Uterus (tissue), 4 donors: ENCODE measurements at places on chromosomes 13 and 19.

DNA sequence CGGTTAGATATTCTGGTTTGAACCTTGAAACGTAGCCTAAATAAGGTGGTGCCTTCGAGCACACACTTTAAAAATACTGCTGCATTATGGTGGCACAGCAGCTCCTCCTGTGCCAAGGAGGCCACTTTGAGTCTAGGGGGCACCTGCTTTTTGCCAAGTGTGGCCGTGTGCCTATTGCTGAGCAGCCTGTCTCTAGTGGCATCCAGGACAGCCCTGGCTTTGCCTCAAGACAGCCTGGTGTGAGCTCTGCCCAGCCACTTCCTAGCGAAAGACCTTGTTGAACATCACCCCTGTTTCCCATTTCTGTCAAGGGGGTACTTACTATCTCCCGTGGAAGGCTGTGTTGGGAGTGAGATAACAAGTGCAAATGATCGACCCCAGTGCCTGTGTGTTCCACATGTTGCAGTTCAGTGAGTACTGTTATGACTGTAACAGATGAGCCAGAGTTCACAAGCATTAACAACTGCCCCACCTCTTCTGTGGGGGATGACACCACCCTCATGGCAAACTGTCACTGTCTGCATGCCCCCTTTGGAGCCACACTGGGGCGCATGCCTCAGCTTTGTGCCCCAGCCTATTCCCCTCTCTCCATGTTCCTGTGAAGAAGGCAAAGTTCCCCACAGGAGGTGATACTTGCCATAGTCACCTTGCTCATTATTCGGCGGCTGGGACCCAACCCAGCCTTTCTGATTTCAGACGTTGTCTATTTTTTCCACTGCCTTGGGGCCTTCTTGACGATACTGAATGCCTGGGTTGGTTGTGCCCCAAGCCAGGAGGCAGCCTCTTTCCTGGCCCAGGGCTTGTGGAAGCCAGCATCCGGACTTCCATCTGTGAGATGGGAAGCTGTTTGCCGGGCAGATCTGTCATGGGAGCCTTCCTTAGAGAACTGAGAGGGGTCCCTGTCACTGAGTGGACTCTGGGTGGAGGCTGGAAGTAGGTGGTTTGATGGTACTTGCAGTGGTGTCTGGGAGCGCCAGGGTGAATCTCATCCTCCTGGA, 5.4 kb downstream of the GATAD2A start:
- DNase-seq = no peak

- DNase-seq = no peak
Observed at GRCh38 chr13:114142640-114143490, 10.4 kb upstream of the RASA3 start.

- no peak for DNase-seq
Observed at GRCh38 chr19:50293263-50294004, 35.7 kb downstream of the KCNC3 start.

DNA sequence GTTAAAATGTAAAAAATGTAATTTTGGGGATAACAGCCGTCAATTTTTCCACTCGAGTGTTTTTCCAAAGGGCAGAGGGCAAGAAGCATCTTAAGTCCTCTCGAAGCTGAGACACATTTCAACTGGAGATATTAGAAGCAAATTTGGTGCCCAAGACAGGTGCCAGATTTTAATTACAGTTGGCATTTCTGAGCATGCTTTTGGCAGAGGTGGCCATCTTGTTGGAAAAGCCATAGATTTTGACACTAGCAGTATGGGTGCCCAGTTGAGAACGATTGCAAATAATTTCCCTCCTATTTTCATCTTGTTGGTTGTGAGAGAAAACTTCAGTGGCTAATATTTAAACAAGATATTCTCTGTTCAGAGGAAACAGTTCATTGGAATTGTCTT, 146.3 kb downstream of the TM9SF2 start:
- no peak for DNase-seq

- no peak for DNase-seq
Observed at GRCh38 chr13:44952671-44953070, 36.6 kb downstream of the NUFIP1 start.

GRCh38 chr19:8835446-8835845, 3.3 kb downstream of the MBD3L1 start:
- DNase-seq = no peak

DNA sequence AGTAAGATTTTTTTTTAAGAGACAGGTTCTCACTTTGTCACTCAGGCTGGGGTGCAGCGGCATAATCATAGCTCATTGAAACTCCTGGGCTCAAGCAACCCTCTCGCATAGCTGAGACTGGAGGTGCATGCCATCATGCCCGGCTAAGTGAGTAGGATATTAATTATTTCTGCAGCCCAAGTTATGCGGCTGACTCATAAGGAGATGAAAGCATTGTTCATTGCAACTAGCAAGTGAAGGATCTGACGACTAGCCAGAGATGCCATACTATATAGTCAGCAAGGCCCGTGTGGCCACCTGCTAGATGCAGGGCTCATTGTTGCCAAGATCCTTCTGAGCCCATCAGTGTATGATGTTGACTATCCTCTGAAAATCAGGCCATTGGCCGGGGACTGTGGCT, 45.2 kb downstream of the ABCC4 start:
- DNase-seq = no peak

DNA sequence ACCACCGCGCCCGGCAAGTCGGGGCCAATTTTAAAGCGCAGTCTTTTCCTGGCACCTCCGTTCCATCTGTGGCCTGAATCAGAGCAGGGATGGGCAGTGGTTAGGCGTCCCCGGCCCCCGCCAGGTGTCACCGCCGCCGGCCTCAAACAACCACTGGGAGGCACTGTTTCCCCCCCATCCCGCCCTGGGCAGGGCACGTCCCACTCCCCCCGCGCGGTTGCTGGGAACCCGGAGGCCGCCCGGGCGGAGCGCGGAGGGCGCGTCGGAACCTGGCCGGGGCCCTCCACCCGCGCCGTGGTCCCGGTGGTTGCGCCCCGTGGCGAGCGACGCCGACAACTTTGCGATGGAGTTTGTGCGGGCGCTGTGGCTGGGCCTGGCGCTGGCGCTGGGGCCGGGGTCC, at the start of gene GRIN3B:
GRIN3B (plus strand) TSS at position 325 of the 400 bp plus-strand sequence; CDS start at position 344, 19 bp downstream.
- no peak for DNase-seq

- no peak for DNase-seq
Observed at GRCh38 chr13:37187105-37187504, 81.6 kb upstream of the CSNK1A1L start.

GRCh38 chr19:6044056-6044805, 66.1 kb downstream of the RFX2 start:
- peak; percentile 8 for DNase-seq

DNA sequence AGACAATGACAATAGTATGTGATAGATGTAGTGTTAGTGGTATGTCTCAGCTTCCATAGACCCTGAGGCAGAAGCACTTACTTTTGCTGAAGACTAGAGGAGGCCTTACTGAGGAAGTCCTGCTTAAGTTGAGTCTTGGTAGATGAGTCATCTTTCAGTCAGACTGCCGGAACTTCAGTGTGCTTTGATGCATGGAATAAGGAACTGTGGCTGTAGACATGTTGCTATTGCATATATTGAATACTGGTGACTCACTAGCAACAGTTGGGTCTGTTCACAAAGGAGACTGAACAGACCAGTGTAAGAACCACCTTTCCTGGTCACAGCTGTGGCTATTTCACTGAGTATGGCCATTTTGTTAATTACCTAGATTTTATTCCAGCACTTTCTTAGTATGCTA, 1000.6 kb downstream of the OLFM4 start:
- no peak for DNase-seq

- no peak for DNase-seq
Observed at GRCh38 chr19:20162821-20163220, 4.2 kb upstream of the ZNF486 start.

- DNase-seq = no peak
Observed at GRCh38 chr13:75285310-75285709, 196.7 kb downstream of the TBC1D4 start.

DNA sequence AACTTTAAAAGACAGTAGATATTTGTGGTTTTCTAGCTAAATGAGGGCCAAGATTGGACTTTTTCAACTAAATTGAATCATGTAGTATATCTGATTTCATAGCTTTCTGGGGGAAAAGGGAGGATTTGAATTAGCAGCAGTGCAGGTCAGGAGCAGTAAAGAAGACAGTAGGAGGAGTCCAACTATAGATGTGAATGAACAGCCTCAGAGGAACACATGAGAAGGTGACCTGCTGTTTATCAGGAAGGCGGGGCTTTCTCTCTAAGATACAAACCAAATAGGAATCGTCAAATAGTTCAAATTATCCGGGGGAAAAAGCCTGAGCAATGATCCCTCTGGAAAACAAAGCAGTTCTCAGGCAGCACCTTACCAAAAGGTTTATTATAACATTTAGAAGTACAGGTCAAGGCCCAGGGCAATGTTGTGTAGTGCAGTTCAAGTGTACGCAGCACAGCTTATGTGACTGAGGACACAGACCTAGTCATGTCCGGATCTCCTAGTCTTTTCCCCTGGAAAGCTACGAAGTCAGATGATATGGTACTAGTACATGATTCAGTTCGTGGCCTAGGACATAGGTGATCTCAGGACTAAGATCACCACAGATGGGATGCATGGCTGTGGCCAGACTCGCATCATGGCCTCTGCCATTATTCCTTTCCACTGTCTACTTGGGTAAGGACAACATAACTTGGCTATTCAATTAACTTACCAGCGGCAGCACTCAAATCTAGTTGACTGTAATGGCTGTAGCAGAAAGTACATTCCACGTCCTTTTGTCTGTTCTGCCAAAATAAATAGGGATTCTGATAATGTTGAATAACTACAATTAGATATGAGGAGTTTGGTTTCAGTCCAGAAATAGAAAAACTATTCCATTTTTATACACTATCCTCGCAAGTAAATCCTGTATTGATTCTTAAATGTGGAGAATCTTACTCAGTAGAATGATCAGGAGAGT, 40.3 kb downstream of the MPHOSPH8 start:
- no peak for DNase-seq

DNA sequence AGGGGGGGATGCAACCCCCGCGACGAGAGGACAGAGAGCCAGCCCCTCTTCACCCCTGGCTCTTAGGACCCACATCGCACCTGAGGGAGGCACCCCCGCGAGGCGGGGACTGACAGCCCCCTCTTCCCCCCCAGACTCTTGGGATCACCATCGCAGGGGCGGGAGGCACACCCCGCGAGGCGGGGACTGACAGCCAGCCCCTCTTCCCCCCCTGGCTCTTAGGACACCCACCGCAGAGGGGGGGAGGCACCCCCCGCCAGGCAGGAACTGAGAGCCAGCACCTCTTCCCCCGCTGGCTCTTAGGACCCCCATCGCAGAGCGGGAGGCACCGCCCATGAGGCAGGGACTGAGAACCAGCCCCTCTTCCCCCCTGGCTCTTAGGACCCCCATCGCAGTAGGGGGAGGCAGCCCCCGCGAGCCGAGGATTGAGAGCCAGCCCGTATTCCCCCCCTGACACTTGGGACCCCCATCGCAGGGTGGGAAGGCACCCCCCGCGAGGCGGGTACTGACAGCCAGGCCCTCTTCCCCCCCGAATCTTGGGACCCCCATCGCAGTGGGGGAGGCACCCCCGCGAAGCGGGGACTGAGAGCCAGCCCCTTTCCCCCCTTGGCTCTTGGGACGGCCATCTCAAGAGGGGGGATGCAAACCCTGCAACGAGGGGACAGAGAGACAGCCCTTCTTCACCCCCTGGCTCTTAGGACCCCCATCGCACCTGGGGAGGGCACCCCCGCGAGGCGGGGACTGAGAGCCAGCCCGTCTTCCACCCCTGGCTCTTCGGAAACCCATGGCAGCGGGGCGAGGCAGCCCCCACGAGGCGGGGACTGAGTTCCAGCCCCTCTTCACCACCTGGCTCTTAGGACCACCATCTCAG, 2425.1 kb upstream of the PCDH20 start:
- DNase-seq = no peak

DNA sequence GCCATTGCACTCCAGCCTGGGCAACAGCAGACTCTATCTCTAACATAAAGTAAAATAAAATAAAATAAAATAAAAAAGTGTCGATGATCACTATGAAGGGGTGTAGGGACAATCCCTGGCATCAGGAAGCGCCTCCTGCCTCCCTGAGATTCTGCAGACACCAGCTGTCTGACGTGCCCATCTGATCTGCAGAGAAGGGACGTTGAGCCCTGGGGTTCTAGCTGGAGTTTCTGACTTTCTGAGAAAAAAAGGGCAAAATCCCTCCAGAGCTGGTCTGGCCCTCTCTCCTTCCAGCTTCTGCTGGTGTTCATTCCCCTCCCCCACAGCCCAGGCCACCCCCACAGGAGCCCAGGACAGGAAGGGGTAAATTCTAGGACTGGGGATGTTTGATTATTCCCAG, 2.4 kb upstream of the ADGRE5 start:
- no peak for DNase-seq

DNA sequence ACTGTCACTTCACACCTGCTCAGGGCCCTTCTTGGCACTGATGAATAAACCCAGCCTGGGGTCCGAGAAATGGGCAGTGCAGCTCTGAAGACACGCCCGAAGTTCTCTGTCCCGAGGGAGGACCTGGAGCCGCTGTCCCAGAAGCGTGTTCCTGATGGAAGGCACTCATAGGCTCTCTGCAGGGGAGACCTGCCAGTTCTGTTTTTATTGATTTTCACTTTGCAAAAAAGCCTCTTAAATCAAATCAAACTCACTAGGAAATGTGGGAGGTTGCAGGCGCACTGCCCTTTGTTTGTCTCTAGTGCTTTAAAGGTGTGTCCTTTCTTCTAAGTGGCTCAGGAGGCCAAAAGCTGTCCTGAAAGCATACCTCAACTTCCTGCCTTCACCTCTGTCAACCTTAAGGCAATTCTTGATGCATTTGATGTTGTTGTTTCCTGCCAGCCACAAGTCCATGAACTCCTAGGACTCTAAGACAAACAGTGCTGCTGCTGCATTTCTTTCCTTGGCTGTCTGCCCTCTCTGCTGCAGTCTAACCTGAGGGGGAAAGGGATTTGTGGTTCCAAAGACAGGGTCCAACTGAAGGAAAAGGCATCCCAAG, 663.2 kb downstream of the UQCRFS1 start:
- DNase-seq = no peak

DNA sequence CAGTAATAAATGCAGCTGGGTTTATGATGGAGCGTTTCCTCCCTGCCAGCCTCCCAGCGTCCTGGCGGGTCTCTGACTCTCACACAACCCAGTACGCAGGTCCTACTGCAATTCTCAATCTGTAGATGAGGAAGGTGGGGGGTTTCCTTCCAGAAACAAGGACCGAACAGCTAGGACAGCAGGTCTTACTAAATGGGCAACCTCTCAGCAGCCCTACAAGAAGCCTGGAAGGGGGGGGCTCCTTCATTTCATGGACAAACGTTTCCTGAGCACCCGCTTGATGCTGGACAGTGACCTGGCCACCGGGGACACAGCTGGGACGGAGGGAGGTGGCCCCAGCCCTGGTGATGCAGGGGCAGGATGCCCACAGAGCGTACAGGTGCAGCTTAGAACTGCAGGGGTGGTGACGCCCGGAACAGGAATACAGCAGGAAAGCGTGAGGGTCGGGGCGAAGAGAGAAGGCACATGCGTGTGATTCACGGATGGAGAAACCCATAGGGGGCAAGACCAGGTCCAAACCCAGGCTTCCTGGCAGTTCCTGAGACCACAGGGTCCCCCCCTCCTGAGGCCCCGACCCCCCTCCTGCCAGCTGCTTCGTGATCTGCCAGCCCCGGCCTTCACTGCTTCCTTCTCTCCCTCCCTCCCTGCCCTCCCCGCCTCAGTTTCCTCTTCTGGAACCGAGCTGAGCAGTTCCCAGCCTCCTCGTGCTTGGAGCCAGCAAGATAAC, 732 bp upstream of the C2CD4C start:
- no peak for DNase-seq
